Stimulated activated CD4-positive, alpha-beta T cell treated with anti-CD3 and anti-CD28 coated beads, Interleukin-12 subunit alpha, Interleukin-12 subunit beta, amount 100 ng/mL, for 48 hours (primary cell): ENCODE measurements at places on chromosomes 1 and 21.

DNA sequence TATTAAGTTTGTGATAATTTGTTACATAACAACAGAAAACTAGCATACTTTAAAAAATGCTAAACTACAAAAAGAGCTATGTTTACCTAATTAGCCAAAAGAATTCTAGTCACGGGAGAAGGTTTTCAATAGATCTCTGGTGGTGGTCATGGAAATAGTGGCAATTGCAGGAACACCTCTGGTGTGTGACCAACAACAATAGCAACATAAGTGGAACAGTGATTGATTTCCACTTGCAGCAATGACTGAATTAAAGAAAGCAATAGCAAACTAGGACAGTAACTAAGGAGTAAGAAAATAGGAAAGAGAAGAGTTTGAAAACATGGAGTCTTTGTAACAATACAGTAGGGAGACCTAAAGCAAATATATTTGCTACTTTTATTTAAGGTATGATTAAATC lies 171.3 kb upstream of the ADGRL4 start:
- DNase-seq, result no peak

GRCh38 chr1:214615871-214616270 lies 12.9 kb downstream of the CENPF start:
- no peak for DNase-seq

DNA sequence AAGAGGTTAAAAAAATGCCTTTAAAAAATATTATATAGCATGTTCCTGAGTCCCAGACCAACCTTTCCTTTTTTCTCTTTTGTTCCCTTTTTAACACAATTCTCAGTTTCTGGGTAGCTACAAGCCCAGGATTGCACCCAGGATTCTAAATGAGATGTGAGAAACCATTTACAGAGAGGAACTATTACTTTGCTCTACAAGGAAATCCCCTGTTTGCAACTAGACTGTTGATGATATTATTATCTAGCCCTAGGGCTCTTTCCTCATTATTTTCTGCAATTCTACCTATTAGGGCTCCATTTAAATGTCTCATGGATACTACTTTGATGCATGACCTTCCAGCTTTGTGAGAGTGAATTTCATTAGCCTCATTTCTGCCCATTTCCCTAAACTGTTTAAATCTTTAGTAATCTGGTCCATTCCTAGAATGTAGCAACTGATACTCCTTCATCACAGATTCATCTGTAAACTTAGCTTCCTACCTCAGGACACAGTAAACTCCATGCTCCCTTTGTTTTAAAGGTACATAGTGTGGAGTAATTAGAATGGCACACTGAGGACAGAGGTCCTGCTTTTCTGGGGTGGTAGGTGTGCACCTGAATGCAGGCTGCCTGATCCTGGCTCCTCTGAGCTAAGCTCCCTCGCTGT lies 7.1 kb upstream of the KIF14 start:
- DNase-seq, result no peak

GRCh38 chr1:2595812-2596529 lies 9.4 kb downstream of the PRXL2B start:
- no peak for DNase-seq

DNA sequence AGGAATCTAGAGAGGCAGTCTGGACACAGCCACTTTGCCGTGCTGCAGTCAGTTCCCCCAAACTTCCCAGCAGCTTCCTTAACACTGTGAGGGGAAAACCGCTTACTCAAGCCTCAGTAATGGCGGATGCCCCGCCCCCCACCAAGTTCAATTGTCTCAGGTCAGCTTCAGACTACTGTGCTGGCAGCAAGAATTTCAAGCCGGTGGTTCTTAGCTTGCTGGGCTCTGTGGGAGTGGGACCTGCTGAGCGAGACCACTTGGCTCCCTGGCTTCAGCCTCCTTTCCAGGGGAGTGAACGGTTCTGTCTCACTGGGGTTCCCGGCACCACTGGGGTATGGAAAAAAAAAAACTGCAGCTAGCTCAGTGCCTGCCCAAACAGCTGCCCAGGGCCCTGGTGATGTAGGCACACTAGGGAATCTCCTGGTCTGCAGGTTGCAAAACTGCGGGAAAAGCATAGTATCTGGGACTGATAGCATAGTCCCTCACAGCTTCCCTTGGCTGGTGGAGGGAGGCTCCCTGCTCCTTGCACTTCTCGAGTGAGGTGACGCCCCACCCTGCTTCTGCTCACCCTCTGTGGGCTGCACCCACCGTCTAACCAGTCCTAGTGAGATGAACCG lies 23.7 kb upstream of the HFM1 start:
- no peak for DNase-seq
